ENCODE measurements at places on chromosomes 7 and 10.

- peak; percentile 55 for DNase-seq
Measured at GRCh38 chr10:95430231-95430951, 130.8 kb downstream of the SORBS1 start.

GRCh38 chr10:27660268-27660667 is 85.4 kb downstream of the MKX start:
- DNase-seq, result peak; percentile 34

- no peak for DNase-seq
Measured at GRCh38 chr10:52682766-52683165, 89.8 kb downstream of the MBL2 start.

GRCh38 chr7:135901585-135902540 is 75.3 kb downstream of the MTPN start:
- no peak for DNase-seq

DNA sequence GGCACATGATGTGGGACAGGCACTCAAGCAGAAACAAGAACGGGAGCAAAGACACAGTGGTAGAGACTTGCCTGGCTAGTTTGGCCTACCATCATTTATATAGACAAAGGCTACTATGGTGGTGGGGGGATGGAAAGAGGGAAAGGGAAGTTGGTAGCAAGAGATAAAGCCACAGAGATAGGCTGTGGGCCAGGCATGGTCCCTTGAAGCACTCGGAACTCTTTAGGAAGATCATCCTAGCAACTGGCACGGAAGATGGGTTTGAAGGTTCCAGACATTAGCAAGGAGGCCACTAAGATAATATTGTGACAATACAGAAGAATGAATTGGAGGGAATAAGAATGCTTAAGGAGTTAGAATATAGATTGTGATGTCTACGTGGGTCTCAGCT is 319.6 kb downstream of the ELMO1 start:
- no peak for DNase-seq

GRCh38 chr7:132102942-132103341 is 473.3 kb downstream of the PLXNA4 start:
- no peak for DNase-seq

- no peak for DNase-seq
Measured at GRCh38 chr10:29209830-29210229, 79.0 kb upstream of the LYZL1 start.

DNA sequence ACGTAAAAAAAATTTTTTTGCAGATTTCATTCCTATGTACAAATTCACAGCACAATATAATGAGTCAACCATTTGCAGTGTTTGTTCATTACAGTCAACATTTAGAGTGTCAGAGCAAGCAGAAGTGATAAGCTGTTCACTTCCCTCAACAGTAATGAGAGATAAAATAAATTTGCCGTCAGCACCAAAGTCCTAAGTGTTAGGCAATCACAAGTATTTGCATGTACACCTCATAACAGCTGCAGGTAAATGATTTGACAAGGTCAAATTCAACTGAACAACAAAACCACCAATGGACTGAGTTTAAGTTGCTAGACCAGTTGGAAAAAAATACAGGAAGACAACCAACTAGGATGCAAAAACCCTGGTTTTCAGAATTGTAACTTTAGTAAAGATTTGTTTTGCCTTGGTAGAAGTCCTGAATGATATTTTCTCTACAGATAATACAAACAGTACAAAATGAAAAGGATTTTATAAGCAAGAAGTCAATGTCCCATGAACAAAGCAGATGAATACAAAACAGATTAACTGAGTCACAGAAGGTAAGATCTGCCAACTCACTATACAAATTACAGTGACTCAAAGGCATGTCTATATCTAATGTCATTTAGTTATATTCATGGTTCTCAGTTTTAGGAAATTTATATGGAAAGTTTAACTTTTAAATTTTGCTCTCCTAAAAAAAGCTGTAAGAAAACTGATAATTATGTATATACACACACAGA is 10.4 kb downstream of the RAPGEF5 start:
- no peak for DNase-seq

DNA sequence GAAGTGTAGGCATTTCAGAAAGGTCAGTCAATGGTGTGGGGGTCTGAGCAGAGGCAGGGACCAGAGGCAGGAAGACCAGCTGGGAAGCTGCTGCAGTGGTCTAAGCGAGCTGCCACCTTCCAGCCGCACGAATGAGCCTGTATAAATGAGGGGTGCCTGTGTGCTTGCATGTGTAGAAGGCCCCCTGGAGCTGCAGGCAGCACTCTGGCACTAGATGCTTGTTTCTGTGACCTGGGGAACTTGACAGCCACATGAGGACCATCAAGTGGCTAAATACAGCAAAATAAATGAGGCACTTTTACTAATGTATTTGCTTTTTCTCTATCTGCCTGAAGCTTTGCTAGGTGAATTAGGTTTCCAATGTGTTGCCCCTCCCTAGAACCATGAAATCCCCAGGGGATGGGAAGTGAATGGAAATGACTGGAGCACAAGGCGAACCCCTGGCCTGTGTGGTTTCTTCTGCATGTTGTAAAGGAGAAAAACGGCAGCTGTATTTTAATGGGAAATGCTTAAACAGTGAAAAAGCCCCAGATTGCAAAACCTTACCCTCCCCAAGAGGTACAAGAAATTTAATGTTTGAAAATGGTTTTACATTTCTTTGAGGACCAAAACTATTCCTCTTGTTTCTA is 57.7 kb downstream of the PYROXD2 start:
- peak; percentile 48 for DNase-seq

DNA sequence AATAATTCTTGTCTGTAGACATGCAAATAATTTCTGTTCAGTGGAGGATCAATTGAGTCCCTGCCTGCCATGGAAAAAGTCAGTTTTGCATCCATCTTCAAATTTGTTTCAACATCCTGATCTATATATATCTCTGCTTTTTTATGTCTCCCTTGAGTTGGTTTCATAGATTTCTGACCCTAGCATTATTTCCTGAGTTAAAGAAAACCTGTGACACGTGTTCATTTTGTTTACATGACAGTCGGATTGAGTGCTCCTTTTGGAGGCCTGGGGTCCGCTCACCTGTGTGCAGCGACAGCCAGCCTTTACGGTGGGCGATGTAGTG is 674 bp downstream of the MRPS24 start:
- DNase-seq, result no peak

- DNase-seq, result peak; percentile 53
Measured at GRCh38 chr7:120725376-120726039, 132.4 kb downstream of the TSPAN12 start.

DNA sequence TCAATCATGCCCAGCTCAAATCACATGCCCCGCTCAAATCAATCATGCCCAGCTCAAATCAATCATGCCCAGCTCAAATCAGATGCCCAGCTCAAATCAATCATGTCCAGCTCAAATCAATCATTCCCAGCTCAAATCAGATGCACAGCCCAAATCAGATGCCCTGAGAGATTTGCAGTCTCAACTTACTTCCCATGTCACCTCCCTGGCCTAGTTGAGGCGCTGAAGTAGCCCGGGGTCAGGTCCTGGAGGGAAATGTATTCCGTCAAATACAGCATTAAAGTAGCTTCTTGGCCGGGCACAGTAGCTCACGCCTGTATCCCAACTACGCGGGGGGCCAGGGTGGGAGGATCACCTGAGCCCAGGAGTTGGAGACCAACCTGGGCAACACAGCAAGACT is 15.7 kb upstream of the PRKAR1B start:
- no peak for DNase-seq

DNA sequence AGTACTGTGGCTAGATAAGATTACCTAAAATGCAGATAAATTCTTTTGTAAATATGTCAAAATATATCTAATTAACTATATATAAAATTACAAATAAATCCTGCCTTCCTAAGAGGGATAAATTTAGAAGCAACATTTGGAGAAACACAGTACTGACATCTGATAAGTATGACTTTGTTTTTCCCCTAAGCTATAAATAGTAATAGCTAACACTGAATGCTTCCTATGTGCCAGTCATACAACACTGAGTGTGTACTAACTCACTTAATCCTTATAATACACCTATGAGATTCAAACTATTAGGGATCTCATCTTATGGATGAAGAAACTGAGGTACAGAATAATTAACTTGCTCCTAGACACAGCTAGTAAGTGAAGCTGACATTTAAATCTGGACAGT is 733.4 kb downstream of the MAGI2 start:
- DNase-seq, result no peak

DNA sequence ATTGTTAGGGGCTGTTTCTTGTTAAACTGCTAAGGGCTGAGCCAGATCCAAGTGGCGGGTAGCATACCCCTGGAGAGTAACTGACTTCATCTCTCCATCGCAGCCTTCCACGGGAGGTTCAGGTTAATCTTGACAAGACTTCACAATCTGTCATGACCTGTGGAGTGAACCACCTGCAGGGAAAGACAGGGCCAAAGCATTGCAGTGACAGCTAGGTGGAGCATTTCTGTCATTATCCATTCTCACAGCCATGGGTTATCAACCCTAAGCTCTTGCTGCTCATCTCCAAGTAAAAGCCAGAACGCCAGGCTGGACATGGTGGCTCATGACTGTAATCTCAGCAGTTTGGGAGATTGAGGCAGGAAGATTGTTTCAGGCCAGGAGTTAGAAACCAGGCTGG is 17.2 kb downstream of the ABCC2 start:
- no peak for DNase-seq

DNA sequence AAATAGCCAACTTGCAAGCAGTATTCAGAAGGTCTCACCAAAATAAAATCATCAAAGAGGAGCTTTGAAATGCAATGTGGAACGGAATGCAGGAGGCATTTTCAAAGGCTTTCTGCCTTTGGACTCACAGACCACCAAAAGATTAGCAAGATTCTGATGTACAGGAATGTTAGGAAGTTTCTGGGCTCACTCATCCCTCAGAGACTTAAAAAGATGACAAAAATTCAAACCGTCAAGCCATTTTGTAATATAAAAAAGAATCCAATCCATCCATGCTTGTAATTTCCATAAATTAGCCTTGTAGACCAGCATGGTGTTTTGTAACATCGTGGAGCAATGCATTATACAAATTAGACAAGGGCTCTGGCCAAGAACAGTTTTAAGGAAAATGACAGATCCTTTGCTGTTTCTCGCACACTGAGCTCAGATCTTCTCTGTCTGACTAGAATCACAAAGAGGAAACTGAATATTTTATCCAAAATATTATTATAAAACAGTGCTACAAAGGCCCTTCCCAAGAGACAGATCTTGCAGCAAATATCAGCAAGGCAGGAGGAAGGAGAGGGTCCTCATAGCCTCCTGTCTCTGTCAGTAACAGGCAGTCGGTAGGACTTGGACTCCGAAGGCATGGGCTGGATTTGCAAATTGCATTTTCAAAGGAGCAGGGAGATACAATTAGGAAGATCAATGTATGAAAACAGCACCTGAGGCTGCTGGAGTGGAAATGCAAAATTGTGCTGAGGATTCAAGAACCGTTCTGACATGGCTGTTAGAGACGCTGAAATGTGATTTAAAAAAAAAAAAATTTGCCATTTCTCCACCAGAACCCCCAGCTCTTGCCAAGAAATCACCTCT is 57.4 kb upstream of the NRP1 start:
- DNase-seq, result no peak

GRCh38 chr7:140640727-140641523 is at the start of gene DENND2A:
DENND2A (minus strand) TSS chr7:140640813; CDS start chr7:140602397, 38,416 bp downstream.
- peak; percentile 48 for DNase-seq

GRCh38 chr7:19203686-19204085 is 58.5 kb upstream of the FERD3L start:
- no peak for DNase-seq

DNA sequence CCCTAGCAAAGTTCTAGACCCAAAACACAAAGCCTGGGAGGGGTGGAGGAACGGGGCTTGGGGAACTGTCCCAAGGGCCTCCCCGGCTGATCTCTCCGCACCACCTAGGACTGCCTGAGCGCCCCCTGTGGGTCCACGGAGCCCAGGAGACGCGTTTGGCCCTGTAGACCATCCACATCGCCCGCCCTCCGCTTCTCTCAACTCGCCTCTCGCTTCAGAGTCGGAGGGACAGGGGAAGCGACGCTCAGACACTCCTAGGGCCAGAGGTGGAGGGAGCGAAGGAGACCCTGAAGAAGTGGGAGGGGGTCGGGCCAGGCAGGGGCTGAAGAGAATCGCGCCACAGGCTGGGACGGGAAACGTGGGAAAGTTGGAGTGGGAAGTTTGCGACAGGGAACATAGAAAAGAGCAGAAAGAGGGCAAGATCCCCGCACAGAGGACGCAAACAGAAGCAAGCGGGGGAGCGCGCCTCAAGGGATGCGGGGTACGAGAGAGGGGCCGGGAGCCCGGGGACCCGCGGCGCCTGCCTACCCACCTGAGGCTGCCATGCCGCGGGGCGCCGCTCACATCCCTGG is 378 bp downstream of the PIK3AP1 start:
- DNase-seq, result peak; percentile 92

DNA sequence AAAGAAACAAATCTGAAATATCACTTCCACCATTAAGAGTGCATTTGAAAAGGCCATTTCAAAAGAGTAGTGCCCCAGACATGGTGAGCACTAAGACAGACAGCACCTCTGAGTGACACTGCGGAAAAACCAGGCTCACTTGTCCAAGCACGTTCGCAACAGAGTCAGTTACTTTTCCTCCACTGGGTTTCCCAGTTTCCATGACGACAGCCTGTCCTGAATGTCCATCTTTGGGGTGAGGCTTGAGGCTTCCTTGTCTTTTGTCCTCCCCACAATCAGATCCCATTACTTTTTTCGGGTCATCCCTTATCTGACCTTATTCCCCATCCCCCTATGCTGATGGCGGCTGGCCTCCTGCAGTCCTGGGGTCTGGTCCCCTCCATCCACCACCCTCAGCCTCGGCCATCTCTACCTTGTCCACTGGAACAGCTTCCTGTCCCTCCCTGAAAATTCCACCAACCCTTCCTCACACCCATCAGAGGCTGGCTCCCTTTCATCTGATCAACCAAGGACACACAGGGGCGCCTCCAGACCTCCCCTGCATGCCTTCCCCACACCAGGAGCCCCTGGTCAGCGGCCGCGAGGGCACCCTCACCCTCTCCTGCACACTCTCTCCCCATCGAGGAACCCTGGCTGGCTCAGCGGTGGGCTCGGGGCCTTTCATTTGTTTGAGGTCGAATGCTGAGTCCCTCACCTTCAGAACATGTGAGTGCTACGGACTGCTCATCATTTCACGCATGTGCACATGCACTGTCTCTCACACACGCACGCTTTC is 363.6 kb downstream of the DNAJB6 start:
- no peak for DNase-seq

GRCh38 chr10:49387071-49387470 is 8.8 kb downstream of the DRGX start:
- peak; percentile 54 for DNase-seq

DNA sequence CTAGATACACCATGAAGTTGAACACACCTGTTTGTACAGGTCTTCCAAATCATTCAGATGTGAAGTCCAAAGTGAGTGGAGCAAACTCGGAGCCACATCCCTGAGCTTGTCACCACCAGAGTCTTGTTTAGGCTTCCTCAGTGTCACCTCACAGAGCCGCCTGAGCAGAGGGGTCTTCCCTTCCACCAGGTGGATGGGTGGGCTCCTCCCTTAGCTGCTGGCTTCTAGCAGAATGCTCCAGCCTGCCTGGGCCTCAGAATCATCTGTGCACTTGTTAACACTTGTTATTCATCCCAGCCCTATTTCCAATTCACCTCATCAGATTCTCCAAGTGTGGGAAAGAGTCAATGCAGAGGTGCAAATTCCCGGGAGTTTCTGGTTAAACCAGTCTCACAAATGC is 32.5 kb downstream of the C10orf71 start:
- no peak for DNase-seq

Data from suppressor macrophage treated with lipopolysaccharide for 1 hour (primary cell).